ENCODE measurements at places on chromosomes 1 and 21.

- no peak for DNase-seq
These were observed at the start of gene SLC27A3 for GRCh38 chr1:153774780-153775457. SLC27A3 (plus strand) TSS chr1:153775407; CDS start chr1:153775498, 91 bp downstream.

DNA sequence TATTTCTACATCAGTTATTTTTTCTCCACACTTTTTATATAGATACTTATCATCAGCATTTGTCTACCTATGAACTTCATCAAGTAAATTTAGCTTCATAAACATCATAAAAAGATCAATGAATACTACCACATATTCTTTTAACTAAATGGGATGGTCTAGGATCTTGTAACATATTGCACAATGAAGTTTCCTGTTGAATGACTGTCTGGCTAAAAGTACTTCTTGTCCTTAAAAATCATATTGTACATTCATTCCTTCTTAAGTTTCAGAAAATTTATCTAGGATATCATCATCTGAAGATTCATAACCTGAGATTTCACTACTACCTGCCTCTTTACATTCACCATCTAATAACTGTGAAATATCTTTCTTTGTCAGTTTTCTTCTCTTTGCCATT, 69.0 kb downstream of the MAGI3 start:
- DNase-seq: no peak

GRCh38 chr1:26049531-26050247, 3.8 kb upstream of the SLC30A2 start:
- no peak for DNase-seq

DNA sequence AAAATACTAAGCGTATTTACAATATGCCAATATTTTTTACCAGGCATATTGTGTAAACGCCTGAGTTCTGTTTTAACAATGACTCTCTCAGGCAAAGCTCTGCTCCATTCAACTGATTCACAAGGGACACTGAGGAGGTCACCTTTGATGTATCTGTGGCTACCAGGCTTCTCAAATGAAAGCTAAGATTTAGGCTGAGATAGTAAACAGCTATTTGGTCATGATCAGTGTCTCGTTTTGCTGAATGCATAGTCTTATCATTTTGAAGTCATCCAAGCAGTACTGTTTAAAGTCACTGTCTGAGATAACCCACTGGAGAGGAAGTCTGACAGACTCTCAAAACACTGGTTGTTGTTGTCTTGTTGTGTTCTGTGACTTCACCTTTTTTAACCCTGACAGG, 13.7 kb upstream of the PLPPR5 start:
- DNase-seq: no peak

DNA sequence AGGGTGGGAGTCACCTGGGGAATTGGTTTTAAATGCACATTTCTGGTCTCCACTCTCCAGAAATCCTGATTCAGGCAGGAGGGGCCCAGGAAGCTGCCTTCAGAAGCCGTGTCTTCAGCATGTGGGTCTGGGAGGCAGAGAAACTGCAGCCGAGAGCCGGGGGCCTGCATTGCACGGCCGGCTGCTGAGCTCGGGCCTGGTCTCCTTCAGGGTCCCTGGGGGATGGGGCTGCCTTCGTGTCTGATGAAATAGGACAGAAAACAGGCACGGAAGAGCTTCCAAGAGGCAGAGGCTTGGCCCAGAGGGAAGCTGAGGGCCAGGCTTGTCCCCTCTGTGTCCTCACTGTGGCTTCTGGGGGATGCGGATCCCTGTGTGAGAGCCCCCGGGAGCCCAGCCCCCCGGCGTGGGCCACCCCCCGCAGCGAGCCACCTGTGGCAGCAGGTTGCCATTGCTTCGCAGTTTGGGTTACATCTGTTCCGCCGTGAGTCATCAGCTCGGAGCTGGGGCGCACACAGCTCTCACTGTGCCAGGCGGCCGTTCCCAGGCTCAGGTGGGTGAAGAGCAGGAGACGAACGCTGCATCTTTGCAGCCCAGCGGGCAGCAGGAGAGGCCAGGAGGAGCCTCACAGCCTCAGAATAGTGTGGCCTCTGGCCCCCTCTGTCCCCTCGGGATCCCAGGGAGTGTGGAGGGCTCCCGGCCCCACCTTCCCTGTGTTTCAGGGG, 72.4 kb downstream of the AJAP1 start:
- DNase-seq: no peak

GRCh38 chr1:173553312-173553711, 49.6 kb downstream of the SLC9C2 start:
- DNase-seq: no peak

DNA sequence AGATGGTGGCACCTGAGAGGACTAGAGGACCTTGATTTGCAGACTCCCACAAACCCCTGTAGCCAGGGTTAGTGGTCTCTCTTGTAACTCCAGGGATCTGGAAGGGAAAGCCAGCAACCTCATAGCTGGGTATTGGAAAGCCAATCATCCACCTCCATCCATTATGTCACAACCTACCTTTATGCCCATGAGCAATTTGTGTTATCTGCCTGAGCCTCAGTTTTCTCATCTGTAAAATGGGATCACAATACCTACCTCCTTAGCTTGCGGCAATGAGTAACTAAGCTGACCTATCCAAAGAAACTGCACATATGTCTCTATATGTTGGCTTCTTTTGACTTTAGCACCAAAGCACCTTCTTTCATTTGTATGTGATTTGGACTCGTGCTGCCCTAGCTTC, 14.5 kb downstream of the DLGAP3 start:
- DNase-seq: no peak

- DNase-seq: no peak
These were observed 191.9 kb upstream of the LMO4 start for GRCh38 chr1:87136607-87137341.

DNA sequence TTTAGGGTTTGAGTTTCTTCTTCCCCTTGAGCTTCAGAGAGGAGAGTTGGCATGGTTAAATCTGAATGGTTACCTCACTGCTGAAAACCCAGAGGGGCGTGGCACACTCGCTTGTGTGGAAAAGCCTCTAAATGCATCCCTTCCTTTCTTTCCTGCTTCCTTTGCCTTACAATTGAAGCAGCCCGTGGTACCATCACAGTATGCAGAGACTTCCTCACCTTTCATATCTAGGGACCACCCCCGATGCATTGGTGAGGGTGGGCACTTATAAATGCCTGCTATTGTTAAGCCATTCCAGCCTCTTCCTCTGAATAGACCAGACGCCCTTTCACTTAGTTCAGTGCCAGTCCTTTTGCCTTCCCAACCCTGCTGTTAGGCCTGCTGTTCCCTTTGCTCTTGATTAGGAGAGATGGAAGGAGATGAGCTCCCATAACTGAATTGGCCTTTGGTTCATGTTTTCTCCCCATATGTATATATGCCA, 21.9 kb upstream of the LAX1 start:
- DNase-seq: no peak

- DNase-seq: no peak
These were observed 568.8 kb downstream of the AJAP1 start for GRCh38 chr1:5223206-5223605.

All from activated CD4-positive, alpha-beta T cell treated with anti-CD3 and anti-CD28 coated beads for 48 hours (primary cell).